Occipital lobe (tissue), 3 donors: ENCODE measurements at places on chromosomes 16 and 17.

DNA sequence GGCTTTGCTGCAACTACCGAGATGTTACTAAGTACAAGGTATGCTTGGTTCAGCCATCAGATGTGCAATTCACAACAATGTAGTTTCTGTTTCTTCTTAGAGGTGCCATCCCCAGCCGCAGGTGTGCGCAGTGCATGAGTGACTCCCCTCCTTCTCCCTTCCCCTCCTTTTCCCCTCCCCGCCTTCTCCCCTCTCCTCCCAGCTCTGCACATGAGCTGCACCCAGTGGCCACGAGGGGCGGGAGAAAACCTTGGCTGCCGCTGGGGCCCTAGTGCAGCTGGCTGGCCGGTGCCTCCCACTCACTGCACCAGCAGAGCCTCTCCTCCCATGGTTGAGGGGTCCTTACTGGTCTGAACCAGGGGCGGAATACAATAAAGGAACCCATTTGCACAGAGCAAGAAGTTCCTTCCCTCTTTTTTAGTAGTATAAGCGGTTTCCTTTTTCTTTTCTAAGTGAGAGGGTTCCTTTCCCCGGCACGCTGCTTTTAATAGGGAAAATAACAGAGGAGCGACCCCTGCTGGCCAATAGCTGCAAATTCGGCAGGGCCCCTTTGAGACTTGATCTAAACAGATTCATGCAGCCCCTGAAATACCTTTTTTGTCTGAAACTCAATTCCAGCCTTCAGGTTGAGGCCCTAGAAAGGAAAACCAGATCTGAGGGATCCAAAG, 7.8 kb upstream of the CCL15 start:
- no peak for DNase-seq

- DNase-seq, result no peak
Measured at GRCh38 chr16:55302635-55303034, 21.4 kb upstream of the IRX6 start.

DNA sequence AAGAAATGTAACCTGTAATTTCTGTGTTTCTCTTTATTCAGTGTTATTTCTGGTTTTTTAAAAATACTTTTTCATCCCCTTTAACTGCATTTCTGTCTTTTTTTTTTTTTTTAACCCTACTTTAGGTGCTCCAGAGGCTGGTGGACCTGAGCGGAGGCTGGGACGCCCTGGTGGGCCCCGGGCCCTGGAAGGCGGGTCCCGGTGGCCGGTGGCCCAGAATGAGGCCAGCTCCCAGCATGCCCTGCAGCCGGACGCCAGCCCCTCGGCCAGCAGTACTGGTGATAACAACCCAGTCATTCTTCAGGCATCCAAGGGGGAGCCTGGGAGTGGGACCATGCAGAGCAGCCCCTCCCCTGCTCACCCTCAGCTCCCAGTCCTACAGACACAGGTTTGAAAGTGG, 1.5 kb downstream of the SRCAP start:
- DNase-seq, result no peak

GRCh38 chr17:83190601-83191387, 111.4 kb downstream of the METRNL start:
- DNase-seq, result no peak

DNA sequence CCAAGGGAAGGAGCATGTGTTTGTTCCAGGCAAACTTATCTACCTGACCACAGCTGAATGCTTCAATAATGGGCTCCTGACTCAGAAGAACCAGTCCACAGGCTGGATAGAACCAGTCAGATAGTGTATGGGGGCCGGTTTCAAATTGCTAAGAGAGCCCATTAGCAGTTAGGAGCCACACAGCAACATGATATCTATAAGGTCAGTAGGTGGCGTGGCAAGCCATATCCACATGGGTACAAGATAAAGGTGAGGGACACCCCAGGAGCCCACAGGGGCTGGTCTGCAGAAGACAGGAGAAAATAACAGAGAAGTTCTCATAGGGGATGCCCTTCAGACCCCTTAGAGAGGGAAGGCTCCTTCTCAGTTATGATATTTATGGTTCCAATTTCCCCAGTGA, 31.6 kb upstream of the CDRT15 start:
- no peak for DNase-seq

DNA sequence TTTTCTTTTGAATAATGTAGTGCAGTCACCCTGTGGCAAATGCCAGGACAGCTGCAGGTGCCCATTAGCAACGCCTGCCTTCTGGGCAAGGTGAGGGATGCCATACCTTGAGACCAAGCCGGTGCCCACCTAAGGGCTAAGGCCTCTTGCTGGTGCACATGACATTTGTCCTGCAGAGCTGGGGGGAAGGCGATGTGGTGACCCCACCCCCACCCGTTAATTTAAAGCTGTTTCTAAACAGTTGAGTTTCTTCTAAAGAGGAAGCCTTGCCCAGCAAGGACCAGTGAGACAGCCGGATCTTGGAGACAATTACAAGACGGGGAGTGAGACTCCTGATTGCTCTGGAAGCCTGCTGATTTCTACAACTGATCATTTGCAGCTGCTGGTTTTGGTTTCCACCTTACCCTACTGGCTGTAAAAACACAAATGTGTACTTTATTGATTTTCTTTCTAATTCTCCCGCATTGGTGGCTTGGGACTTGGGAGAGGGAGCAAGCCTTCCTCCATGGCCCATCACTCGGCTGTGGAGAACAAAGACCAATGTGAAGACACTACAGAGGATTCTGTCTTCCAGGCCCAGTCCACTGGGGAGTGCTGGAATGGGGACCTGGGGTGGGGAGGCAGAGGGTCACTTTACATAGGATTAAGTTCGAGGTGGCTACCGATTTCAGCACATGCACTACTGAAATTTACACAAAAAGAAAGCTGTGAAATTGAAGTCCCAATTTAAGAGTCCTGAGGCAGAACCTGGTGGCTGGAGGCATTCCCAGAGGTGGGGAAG, 2.7 kb downstream of the CDK5R1 start:
- no peak for DNase-seq

DNA sequence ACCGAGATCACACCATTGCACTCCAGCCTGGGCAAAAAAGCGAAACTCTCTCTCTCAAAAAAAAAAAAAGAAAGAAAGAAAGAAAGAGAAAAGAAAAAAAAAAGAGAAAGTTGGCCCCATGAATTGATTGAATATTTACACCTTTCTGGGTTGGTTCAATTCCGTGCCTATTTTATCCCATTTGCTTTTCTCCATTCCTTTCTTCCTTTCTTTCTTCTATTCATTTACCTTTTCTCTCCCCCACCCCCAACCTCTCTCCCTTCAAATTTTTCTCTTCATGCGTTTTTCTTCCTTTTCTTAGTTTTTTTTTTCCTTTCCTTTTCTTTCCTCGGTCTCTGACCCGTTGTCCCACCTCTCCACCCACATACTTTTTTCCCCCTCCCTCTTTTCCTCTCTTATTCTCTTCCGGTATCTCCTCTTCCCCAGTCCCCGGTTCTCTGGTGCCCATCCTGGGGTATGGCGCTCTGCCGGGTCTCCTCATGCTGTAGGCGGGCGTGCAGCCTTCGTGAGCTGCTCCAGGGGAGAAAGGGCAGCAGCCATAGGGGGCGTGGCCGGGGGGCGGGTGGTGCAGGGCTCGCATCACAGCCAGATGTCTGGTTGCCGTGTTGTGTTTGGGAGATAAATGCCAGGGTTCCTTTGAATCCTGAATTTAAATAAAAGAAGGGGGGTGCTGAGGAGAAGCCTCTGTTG, 5.3 kb upstream of the COL1A1 start:
- DNase-seq, result no peak

DNA sequence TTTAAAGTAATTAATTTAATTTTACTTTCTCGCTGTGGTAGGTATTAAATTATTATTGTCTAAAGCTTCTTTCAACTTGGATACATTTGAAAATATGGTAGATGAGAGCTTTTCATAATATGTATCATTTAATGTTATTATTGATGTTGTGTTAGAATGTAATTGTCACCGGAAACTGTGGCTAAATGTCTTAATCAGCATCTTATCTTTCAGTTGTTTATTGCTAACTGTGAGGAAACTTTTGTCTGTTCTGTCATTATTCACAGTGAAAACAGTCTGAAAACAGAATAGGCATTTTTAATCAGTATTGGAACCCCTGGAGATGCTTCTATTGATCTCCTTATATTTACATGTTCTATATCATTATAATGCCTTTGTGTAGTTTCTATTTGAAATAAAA, 120.7 kb downstream of the STXBP4 start:
- no peak for DNase-seq

GRCh38 chr17:60392845-60393702, 1.1 kb upstream of the USP32 start:
- DNase-seq, result no peak

- DNase-seq, result no peak
Measured at GRCh38 chr16:59259074-59259949, 525.2 kb upstream of the GOT2 start.

DNA sequence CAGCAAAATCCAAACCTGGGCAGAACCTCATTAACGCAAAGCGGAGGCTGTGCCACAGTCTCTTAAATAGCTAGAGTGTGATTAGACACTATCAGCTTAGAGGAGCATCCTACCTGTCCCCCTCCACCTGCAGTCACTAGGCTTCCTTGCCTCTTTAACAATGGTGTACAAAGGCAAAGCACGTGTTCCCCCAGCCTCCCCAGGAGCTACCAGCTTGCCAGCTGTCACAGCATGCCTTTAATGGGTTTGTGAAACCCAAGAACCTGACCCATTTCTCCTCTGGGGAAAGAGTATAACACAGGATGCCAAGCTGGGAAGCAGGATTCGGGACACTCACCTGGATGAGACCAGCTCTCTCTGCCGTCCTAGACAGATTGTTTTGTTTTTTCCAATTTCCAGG, 37.2 kb upstream of the TBX2 start:
- DNase-seq, result no peak

DNA sequence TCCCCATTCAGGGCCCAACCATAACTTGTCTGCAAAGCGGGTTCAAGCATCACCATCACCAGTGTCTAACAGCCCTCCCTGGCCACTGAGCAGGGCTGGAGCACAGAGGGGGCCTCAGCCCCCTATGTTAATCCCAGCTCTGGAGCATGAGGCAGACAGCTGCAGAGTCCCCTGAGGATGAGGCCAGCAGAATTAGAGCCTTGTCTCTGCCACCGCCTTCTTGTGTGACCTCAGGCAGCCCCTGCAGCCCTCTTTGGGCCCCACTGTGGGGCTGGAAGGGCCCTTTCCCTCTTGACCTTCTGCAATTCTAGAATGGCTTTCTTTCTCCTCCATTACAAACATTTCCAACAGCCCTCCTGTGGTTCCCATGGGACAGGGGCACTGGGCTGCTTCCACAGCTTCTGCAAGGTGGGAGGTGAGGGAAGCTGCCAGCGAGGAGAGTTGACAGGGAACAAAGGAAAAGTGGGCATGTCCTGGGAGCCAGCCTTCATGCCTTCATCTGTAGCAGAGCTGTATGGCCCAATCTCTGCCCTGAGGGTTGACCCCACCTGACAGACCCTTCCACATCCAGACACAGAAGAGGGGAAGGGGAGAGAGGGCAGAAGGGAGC, 65.7 kb downstream of the TMEM132E start:
- DNase-seq, result no peak

GRCh38 chr16:66650707-66651473, 45.7 kb downstream of the CMTM4 start:
- peak; percentile 84 for DNase-seq

- DNase-seq, result no peak
Measured at GRCh38 chr17:82519971-82520903, 705 bp downstream of the FOXK2 start.

DNA sequence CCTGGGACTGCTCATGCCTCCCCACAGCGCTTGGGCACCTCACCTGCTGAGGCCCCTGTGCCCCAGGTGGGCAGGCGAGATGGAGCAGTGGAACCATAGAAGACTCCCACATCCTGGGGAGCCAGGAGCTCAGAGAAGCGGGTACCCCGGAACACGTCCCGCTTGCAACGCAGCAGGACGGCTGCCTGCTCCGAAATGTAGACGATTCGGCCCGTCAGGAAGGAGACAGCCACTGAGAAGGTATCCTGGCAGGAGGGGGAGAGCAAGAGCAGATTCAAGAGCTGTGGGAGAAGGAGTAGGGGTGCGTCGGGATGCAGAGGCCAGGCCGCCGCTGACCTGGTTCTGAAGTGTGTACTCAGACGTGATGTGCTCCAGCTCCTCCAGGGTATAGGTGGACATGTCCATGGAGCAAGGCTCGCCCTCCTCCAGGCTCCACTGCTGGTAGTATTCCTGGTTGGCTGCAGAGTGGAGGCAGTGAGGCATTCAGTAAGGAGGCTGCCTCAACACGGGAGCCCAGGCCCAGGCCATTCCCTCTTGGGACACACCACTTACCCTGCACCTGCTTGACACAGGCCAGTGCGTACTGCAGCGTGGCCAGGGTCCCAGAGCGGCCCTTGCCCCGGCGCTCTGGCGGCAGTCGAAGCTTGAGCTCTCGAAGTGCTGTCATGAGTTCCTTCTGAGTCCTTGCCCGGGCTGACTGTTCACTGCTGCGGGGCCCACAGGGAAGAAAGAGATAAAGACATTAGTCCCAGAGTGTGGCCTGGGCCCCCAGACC, 2.6 kb downstream of the PER1 start:
- no peak for DNase-seq

- DNase-seq, result no peak
Measured at GRCh38 chr16:66013486-66013885, 353.0 kb upstream of the CDH5 start.

DNA sequence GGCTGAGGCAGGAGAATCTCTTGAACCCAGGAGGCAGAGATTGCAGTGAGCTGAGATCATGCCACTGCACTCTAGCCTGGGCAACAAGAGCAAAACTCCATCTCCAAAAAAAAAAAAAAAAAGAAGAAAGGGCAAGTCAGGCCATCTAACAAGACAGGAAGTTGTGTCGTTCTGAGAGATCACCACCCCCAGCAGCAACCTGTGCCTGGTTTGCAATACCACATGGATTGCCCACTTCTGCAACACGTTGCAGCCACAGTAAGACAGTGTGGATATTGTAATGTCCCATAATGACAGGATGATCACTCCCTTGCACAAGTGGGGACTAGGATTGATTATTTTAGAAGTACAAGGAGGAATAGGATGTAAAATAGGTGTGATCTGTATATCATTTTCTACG, 3.4 kb upstream of the KRTAP2-4 start:
- DNase-seq, result no peak

DNA sequence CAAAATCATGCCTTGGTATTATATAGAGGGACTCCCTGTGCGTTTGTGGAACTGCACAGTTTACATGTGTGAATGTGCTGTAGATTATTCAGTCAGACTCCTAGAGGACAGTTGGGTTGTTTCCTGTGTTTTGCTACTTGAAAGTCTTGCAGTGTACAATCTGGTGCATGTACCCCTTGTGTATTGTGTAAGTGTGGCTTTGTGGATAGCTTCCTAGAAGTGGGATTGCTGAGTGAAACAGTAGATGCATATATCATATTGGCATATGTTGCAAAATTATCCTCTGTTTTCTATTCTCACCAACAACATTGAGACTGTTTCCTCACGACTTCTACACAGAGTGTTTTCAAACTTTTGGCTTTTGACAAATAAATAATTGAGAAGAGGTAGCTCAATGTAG, 263.7 kb downstream of the MAP2K6 start:
- no peak for DNase-seq

GRCh38 chr17:2468270-2468669, 43.4 kb downstream of the METTL16 start:
- DNase-seq, result no peak

- no peak for DNase-seq
Measured at GRCh38 chr16:71912534-71913275, 17.4 kb downstream of the IST1 start.

- DNase-seq, result no peak
Measured at GRCh38 chr16:6967796-6968320, 364.8 kb upstream of the RBFOX1 start.
